Mesenteric fat pad (tissue), 1 donor: ENCODE measurements at places on chromosomes 4 and X. TPM values are rescaled to one million over a fixed set of nuclear protein-coding genes. Genes with fewer than 3 reads are reported as not detected.

Gene MSX1
- 38.9 TPM for total RNA-seq

Gene RHOXF2B
- not detected for total RNA-seq

Gene UGT2B7
- not detected for total RNA-seq

Gene HTN1
- total RNA-seq: not detected

Gene DMD
- 45.5 TPM for total RNA-seq

GRCh38 chr4:31474221-31474620 is 754.1 kb downstream of the PCDH7 start:
- DNase-seq: no peak

GRCh38 chrX:44937606-44938005 is 64.6 kb downstream of the KDM6A start:
- DNase-seq: no peak

DNA sequence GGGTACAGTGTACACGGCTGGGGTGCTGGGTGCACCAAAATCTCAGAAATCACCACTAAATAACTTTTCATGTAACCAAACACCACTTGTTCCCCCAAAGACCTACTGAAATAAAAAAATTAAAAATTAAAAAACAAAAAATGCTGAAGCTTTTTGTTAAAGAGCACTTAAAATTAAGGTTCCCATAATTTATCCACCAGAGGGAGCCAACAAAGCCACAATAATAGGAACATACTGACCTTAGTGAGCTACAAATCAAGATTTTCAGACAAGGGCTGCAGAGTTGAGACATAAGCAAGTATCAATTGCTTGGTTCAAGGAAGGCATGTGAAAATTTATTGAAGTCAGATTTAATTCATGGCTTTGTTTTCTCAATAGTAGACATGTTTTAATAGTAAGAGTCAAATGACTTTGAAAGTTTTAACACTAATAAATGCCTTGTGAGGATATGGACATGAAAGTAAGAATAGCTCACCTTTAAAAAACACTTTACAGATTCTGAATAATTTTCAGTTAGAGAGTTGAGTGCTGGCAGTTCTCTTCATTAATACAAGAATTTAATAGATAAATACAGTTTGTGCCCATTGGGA is 43.0 kb upstream of the SCOC start:
- DNase-seq: no peak

GRCh38 chrX:115330498-115331168 is 41.1 kb downstream of the LUZP4 start:
- no peak for DNase-seq
